ENCODE measurements at places on chromosomes 2 and 18.

GRCh38 chr2:105378276-105378840, 20.5 kb downstream of the FHL2 start:
- no peak for DNase-seq

- no peak for DNase-seq
Observed at GRCh38 chr2:62375113-62375420, 130.9 kb downstream of the TMEM17 start.

DNA sequence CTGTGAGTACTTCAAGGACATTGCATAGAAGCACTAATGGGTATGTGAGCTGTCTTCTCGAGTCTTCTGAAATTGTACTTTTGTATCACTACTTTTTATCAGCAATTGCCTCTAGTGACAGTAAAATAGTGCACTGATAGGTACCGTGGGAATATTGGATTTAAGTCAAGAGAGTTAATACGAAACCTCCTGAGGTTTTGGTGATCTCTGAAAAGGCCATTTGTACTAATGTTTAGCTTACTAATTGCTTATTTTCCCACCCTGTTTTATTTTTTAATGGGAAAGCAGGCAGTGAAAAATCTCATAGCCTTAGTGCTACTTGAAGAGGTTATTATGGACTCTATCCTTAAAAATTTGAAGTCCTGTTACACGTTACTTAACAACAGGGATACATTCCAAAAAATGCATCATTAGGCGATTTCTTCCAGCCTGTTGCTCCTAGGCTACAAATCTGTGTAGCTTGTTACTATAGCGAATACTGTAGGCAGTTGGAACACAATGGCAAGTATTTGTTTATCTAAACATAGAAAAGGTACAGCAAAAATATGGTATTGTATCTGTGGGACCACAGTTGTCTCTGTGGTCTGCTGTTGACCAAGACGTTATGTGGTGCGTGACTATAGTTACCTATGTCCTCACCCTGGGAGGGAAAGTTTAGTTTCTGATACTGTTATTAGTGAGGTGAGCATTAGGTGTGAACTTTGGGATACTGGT, 65.9 kb downstream of the CAB39 start:
- DNase-seq, result no peak

DNA sequence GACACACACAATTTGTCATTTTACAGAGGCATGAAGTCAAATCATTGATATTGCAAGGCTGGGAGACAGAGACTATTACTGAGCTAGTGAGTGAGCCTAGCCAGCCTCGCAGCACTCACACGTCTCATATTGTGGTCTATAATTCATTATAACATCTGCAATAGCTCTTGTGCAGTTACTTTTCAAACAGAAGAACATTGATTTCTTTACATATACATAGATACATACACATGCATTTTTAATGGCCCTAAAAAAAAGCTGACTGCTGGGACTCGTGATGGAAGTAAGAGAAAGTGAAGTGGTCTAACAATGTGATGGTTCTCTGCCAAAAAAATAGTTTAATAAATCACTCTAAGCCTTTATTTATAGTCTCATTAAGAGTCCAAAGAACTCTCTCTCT, 56.8 kb downstream of the KIAA2012 start:
- DNase-seq, result no peak
